ENCODE measurements at places on chromosomes 6 and 20. TPM values are rescaled to one million over a fixed set of nuclear protein-coding genes. Genes with fewer than 3 reads are reported as not detected.

DNA sequence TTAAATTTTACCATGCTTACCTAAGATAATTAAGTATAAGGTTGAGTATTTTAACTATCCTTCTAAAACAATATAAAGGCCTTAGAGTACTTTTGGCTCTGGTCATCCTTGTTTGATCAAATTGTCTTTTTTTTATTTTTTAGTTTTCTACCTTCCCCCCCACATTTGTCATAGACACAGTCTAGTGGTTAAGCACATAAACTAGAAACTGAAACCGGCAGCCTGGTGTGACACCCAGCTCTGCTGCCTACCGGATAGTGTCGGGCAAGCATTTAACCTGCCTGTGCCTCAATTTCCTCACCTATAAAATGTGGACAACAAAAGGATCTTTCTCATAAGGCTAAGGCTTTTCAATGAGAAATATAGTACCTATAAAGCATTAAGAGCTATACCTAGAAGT lies 21.6 kb upstream of the TULP4 start:
- no peak for DNase-seq

DNA sequence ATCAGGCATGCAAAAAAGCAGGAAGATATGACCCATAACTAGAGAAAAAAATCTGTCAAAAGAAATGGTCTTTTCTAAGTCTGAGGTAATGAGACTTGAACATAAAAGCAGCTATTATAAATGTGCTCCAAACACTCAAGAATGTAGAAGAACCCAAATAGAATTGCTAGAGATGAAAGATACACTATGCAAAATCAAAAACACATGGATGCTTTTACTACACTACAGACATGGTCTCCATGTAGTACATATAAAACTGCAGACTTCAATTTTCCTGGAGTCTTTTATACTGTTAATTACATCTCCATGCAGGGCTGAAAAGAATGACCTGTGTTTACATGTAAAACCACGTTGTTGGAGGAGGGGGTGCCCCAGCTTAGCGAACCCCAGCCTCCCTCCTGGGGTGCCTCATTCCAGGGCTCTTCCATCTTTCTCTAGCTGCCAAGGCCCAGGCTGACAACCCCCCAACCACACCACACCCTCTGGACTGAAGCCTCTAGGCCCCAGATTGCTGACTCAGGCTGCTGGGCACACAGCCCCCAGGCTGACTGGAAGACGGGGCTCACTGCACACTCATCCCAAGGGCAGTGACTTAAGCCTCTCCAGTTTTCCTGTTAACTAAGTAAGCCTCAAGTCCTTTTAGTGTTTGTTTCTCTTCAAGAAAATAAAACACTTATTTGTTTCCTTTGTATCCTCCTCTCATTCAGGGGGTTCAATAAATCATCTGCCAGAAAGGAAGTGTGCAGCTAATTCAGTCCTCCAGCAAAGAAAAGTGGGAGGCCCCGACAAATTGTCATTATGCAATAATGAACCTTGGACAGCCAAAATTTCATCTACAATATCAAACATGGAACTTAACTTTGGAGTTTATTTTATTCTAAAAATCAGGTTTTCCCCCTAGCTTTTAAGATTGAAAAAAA lies 26.0 kb upstream of the PLAGL1 start:
- peak; percentile 81 for DNase-seq

DNA sequence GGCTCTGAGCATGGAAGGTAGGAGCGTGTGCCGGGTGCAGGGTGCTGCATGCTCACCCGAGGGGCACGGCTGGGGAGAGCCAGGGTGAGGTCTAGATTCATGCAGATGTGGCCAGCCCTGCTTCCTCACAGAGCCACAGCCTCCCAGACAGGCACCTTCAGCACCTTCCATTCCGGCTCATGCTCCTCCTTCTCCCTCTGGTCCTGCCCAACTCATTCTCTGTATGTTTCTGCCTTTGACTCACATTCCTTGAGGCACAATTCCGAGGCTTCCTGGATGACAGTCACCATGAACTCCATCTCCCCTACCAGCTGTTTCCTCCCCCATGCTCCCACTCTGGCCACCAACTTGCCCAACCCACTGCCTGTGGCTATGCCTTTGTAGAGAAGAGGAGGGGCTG lies 35.4 kb downstream of the DACT2 start:
- DNase-seq = peak; percentile 31

GRCh38 chr6:78528926-78529325 lies 338.4 kb upstream of the IRAK1BP1 start:
- DNase-seq = no peak

- DNase-seq = no peak
These were observed 193.7 kb upstream of the PROKR2 start for GRCh38 chr20:5510446-5510845.

C6orf118 gene
- total RNA-seq = not detected

PRRC2A gene
- 71.4 TPM for total RNA-seq

KIF25 gene
- not detected for total RNA-seq

SLC18B1 gene
- total RNA-seq = 19.4 TPM

All from M059J (cell line).